ENCODE measurements at places on chromosomes 11 and 22.

- no peaks in the 10 kb centered on the region for H3K36me3 ChIP-seq
- H3K27me3 ChIP-seq, result peaks cover 5% of the 10 kb centered on the region
- no peak overlapping the region for H3K4me3 ChIP-seq
- DNase-seq, result no peak
These were observed 34.3 kb downstream of the ZNF202 start for GRCh38 chr11:123707206-123707605.

DNA sequence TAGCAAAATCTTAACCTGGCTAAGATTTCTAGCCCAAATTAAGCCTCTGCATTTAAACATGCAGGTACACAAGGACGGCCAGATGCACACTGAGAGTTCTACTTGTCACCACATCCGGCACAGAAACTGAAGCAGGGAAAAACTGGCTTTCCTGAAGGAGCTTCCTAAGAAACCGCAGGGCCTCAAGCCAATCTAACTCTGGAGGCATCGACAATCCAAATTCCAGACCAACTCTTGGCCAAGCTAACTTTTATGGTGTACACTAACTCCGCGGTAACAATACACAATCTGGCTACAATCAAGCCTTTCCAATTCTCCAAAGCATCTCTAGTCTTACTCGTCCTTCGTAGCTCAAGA lies 1.2 kb downstream of the MSANTD2 start:
- H3K4me1 ChIP-seq, result peaks cover 37% of the 10 kb centered on the region
- H3K36me3 ChIP-seq, result no peaks in the 10 kb centered on the region
- H3K27ac ChIP-seq, result peak overlapping the region; percentile 94
- H3K4me3 ChIP-seq, result peak overlapping the region; percentile 86

DNA sequence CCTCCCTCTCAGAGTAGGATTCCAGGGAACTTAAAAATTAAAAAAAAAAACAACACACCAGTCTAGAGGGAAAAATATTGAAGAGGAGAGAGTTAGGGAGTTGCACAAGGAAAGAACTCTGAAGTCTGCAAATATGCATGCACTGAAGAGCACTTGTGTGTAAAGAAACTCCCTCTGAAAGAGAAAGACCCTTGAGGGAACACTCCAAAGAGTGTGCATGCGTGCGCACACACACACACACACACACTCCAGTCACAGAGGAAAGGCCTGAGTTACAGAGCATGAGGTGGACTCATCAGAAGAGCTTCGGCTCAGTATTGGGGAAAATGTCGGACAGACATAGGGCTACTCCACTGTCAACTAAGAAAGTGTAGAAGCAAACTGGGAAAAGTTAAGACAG lies 30.1 kb downstream of the GGTLC2 start:
- H3K27me3 ChIP-seq, result peaks cover 26% of the 10 kb centered on the region
- no peak for DNase-seq
- no peak overlapping the region for H3K4me3 ChIP-seq
- peaks cover 5% of the 10 kb centered on the region for H3K4me1 ChIP-seq
- H3K27ac ChIP-seq, result no peak overlapping the region

GRCh38 chr11:76269247-76269646 lies 62.9 kb upstream of the WNT11 start:
- H3K27ac ChIP-seq, result no peak overlapping the region
- H3K36me3 ChIP-seq, result no peaks in the 10 kb centered on the region
- H3K4me3 ChIP-seq, result no peak overlapping the region
- DNase-seq, result no peak

GRCh38 chr11:36550385-36551115 lies 17.3 kb upstream of the RAG1 start:
- H3K4me3 ChIP-seq, result no peak overlapping the region
- DNase-seq, result no peak
- H3K27me3 ChIP-seq, result peaks cover 32% of the 10 kb centered on the region
- H3K27ac ChIP-seq, result no peak overlapping the region
- no peaks in the 10 kb centered on the region for H3K4me1 ChIP-seq

DNA sequence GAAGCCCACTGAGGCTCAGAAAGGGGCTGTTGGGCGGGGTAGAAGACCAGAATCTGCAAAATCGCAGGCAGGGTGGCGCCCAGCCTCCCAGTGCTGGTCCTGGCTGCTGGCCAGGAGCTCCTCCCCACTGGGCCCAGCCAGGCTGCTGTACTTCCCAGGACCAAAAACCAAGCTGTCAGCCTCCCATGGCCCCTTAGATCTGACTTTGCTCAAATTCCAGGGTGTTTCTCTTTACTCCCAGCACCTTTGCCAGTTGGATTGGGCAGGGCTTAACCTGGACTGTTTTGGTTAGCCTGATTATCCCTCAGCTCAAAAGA lies 44.2 kb upstream of the WEE1 start:
- no peak overlapping the region for H3K4me3 ChIP-seq
- peaks cover 15% of the 10 kb centered on the region for H3K36me3 ChIP-seq
- H3K4me1 ChIP-seq, result peaks cover 1% of the 10 kb centered on the region
- DNase-seq, result no peak
- H3K27me3 ChIP-seq, result no peaks in the 10 kb centered on the region

GRCh38 chr11:61187505-61188130 lies 15.7 kb upstream of the PGA3 start:
- DNase-seq, result peak; percentile 83
- no peaks in the 10 kb centered on the region for H3K27me3 ChIP-seq
- no peaks in the 10 kb centered on the region for H3K36me3 ChIP-seq
- no peak overlapping the region for H3K27ac ChIP-seq
- peaks cover 3% of the 10 kb centered on the region for H3K4me1 ChIP-seq
- H3K4me3 ChIP-seq, result no peak overlapping the region

DNA sequence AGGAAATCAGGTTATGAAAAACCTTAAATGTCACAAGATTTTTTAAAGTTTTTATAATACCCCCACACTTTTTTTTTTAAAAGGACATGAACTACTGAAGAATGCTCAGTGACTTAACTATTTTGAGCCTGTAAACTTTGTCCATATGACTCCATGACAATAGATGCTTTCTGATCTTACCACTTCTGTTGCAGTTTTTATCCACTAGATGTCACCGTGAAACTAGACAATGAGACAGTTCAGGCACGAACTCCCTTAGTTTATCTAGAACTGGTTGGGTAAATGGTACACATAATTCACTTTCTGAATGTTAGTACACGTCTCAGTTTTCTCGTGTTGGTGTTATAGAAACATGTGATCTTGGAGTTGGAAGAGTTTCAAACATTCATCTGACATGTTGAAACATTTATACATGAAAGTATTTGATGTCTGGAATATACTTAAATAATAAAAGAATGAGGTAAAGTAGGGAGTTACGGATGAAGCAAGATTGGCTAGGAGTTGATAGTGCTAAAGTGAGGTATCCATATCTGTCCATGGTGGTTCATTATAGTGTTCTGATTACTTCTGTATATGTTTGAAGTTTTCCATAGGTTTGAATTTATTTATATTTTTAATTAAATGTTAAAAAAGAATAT lies 8.1 kb downstream of the CCDC15 start:
- peaks cover 9% of the 10 kb centered on the region for H3K36me3 ChIP-seq
- peak; percentile 60 for DNase-seq
- H3K4me1 ChIP-seq, result peaks cover 3% of the 10 kb centered on the region
- no peaks in the 10 kb centered on the region for H3K27me3 ChIP-seq
- no peak overlapping the region for H3K27ac ChIP-seq

GRCh38 chr11:86150847-86151173 lies 81.9 kb upstream of the PICALM start:
- DNase-seq, result no peak
- H3K27ac ChIP-seq, result no peak overlapping the region
- no peak overlapping the region for H3K4me3 ChIP-seq
- no peaks in the 10 kb centered on the region for H3K36me3 ChIP-seq
- peaks cover 26% of the 10 kb centered on the region for H3K4me1 ChIP-seq

DNA sequence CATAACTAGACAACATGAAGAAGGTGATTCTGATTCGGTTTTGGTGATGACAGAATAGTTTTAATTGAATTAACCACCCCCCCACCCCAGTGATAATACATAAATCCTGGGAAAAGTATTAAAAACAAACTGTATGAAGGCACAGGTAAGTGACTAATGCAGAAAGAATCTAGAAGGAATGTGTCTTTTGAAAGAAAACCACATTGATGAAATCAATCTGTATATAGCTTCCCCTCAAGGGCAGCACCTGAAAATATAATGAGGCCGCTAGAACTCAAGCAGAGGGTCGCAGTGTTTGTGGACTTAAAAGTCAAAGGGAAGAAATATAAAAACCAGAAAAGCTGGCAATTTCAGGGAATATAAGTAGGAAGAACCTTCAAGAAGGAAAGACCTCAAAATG lies 580.5 kb upstream of the CHORDC1 start:
- H3K4me1 ChIP-seq, result no peaks in the 10 kb centered on the region
- no peak overlapping the region for H3K4me3 ChIP-seq
- no peaks in the 10 kb centered on the region for H3K36me3 ChIP-seq
- H3K27ac ChIP-seq, result no peak overlapping the region

DNA sequence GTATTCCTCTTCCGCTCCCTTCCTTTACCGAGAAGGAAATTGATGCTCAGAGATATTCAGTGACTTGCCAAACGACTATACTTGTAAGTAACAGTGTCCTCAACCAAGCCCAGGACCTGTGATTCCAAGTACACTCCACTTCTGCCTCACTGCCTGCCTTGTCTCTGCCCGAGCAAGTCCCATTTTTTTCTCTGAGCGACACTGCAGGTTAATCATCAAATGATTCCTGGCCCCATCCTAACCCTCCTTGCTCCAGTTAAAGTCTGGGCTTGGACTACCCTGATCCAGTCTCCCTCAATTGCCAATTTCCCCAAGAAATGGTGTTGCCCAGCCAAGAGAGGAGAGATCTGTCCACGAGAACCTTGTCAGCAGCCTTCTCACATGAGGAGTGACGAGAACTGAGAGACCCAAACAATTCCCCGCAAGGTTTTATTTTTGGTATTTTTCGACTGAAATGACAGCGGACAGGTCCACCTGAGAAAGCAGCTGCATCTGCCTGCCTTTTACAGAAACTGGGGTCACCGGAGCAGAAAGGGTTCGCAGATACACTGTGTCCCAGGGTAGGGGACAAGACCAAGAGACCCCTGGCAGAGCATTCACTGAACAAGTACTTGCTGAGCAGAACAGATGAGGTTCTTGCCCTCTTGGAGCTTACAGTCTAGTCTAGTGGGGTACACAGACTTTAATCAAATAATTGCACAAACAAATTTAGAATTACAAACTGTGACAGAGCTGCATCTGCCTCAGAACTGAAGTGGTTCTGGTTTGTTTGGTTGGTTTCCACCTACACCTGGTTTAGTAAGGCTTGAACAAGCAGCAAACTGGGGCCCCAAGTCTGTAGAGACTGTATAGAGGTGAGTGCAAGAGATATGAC lies 11.4 kb downstream of the POU2AF1 start:
- no peaks in the 10 kb centered on the region for H3K36me3 ChIP-seq
- H3K27ac ChIP-seq, result no peak overlapping the region
- no peaks in the 10 kb centered on the region for H3K27me3 ChIP-seq

DNA sequence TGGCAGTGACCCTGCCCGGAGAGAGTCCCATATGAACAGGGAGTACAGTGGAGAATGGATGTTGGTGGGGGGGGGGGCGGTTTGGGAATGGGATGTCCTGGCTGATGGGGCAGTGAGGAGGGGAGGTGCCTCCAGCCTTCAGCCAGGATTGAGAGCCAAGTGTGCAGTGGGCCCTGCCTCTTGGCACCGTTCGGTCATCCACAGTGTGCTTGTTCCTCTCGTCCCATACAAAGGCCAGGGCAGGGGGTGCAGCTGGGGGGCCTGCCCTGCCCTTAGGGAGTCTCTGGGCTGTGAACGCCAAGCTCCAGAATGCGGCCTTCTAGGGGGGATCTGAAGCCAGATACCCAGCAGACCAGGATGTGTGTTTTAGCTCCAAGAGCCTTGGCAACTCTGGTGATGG lies 34.0 kb downstream of the KCNC1 start:
- no peak overlapping the region for H3K4me3 ChIP-seq
- H3K27me3 ChIP-seq, result no peaks in the 10 kb centered on the region
- H3K27ac ChIP-seq, result no peak overlapping the region

DNA sequence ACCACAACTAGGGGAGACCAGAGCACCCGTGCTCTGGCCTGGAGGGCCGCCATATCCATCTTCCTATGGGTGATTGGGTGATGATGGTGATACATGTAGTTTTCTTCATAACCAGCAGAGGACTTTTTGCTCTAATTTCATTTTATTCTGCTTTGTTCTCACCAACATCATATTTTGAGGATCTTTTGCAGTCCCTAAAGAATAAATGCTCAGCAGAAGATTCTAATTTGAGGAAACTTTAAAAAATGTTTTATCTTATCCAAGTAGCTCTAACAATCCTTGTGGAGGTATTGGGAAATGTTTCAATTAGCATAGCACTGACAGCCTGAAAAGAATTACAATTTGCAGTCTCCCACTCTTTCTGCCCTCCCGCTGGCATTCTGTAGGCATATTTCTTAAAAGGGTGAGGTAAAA lies 544.0 kb downstream of the NTM start:
- no peak for DNase-seq
- H3K4me1 ChIP-seq, result no peaks in the 10 kb centered on the region
- H3K27me3 ChIP-seq, result peaks cover 19% of the 10 kb centered on the region
- H3K4me3 ChIP-seq, result no peak overlapping the region
- no peak overlapping the region for H3K27ac ChIP-seq
- no peaks in the 10 kb centered on the region for H3K36me3 ChIP-seq

DNA sequence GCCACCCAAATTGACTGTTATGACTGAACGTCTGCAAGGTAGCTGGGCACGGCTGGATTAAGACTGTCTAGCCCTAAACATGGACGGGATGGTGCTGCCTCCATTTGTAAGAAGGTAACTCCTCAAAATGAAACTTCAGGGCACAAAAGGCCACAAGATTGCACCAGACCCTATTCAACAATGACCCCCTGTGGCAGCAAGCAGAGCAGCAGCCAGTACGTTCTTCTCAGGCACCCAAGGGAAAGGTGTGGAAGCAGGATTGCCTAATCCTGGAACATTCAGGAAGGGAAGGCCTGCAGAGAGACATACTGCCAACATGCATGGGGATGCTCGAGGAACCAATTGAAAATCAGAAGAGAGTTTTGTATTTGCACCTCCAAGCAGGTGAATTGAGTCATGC lies 4.5 kb upstream of the TBX10 start:
- H3K4me3 ChIP-seq, result no peak overlapping the region
- H3K27ac ChIP-seq, result no peak overlapping the region
- no peaks in the 10 kb centered on the region for H3K36me3 ChIP-seq
- H3K4me1 ChIP-seq, result peaks cover 32% of the 10 kb centered on the region

DNA sequence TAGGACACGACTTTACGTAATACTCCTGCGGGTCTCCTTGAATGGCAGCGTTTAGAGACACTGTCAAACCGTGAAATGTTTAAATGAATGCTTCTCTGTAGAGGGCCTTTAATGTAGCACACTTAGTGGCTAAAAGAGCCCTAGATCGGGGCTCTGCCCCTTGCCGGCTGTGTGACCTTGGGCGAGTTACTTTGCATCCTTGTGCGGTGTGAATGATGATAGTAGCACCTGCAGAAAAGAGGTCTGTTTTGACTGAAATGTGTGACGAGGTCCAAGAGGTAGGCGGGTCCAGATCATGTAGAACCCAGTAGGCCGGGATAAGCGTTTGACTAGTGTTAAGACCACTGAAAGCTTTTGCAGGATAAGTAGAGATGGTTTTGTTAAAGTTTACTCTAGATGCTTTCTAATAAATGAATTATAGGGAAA lies 866 bp downstream of the MED17 start:
- H3K4me3 ChIP-seq, result peak overlapping the region; percentile 95
- no peak for DNase-seq
- H3K4me1 ChIP-seq, result peaks cover 50% of the 10 kb centered on the region
- peak overlapping the region; percentile 96 for H3K27ac ChIP-seq
- peaks cover 38% of the 10 kb centered on the region for H3K36me3 ChIP-seq

GRCh38 chr11:10607462-10608132 lies 39.1 kb upstream of the LYVE1 start:
- no peak for DNase-seq
- H3K27ac ChIP-seq, result no peak overlapping the region
- peaks cover 25% of the 10 kb centered on the region for H3K4me1 ChIP-seq
- H3K4me3 ChIP-seq, result no peak overlapping the region
- peaks cover 23% of the 10 kb centered on the region for H3K27me3 ChIP-seq

Data from activated CD4-positive, alpha-beta T cell treated with anti-CD3 and anti-CD28 coated beads, Interleukin-2, amount 10 ng/mL, durations not matched to agents 7 days and 5 days (primary cell).